NCI-H1930 (cell line): ENCODE measurements at places on chromosomes 6 and 20.

GRCh38 chr6:145705561-145705960 is 29.8 kb downstream of the EPM2A start:
- no peak for DNase-seq

- no peak for DNase-seq
Observed at GRCh38 chr6:170205534-170206316, 85.2 kb downstream of the DLL1 start.

DNA sequence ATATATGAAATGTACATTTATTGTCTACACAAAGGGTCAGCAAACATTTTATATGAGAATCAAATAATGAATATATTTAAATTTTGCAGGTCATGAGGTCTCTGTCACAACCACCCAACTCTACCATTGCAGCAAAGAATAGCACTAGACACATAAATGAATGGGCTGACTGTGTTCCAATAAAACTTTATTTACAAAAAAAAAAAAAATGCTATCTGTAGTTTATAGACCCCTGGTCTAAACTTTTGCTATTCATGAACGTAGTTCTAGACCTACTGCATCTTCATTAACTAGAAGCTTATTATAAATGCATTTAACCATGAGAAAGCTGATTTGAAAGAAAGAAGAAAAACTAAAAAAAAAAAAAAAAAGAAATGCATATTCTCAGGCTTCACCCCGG is 610.9 kb upstream of the AGPAT4 start:
- no peak for DNase-seq

- no peak for DNase-seq
Observed at GRCh38 chr6:52632011-52632410, 38.9 kb upstream of the TMEM14A start.

- no peak for DNase-seq
Observed at GRCh38 chr6:113120582-113121285, 736.4 kb upstream of the MARCKS start.

DNA sequence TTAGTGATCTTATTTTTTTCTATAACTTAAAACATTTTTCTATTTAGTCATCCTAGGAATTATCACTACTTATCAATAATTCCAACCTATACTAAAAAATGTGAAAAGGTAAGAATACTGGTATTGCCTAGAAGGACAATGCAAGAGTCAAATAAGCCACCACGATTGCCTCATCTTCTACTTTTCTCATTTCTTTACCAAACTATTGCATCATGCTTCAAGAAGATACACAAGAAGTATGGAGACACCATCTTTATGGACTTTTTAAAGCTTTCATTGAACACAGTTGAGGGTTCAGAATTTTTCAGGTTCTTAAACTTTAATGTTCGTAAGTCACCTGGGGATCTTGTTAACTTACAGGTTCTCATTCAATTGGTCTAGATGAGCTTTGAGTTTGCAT is 25.9 kb downstream of the ELOVL2 start:
- no peak for DNase-seq

- DNase-seq, result no peak
Observed at GRCh38 chr6:70616728-70617260, 50.1 kb downstream of the SDHAF4 start.

GRCh38 chr6:47743744-47744143 is 38.1 kb upstream of the OPN5 start:
- no peak for DNase-seq

DNA sequence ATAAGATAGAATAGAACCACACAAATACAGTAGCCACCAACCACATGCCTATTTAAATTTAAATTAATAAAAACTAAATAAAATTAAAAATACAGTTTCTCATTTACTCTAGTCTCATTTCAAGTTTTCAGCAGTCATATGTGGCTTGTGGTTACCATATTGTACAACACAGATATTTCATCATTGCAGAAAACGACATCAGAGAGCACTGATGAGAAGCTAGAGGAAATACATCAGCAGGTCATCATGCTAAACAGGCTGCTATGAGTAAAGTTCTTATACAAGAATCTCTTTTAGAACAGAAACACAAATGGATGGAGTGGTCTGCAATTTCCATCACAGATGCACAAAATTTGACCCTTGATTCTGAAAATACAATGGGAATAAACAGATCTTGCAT is 36.6 kb downstream of the TBC1D32 start:
- no peak for DNase-seq

DNA sequence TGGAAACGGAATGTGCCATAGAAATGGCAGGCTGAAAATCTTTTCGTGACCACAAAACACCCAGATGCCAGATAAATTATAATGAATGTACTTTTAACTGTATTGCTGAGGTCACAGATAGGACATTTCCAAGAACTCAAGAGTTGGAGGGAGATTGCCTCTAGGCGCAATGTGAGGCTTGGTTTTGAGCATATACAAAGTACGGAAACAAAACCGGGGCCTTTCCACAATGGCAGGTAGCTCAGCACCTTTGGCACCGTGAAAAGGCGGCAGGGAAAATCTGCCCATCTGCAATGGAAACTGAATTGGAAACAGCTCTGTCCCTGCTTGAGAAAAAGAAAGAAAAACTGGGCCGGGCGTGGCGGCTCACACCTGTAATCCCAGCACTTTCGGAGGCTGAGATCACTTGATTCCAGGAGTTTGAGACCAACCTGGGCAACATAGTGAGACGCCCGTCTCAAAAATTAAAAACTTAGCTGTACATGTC is 10.5 kb upstream of the C20orf144 start:
- no peak for DNase-seq

- no peak for DNase-seq
Observed at GRCh38 chr6:68901044-68901443, 266.0 kb downstream of the ADGRB3 start.

DNA sequence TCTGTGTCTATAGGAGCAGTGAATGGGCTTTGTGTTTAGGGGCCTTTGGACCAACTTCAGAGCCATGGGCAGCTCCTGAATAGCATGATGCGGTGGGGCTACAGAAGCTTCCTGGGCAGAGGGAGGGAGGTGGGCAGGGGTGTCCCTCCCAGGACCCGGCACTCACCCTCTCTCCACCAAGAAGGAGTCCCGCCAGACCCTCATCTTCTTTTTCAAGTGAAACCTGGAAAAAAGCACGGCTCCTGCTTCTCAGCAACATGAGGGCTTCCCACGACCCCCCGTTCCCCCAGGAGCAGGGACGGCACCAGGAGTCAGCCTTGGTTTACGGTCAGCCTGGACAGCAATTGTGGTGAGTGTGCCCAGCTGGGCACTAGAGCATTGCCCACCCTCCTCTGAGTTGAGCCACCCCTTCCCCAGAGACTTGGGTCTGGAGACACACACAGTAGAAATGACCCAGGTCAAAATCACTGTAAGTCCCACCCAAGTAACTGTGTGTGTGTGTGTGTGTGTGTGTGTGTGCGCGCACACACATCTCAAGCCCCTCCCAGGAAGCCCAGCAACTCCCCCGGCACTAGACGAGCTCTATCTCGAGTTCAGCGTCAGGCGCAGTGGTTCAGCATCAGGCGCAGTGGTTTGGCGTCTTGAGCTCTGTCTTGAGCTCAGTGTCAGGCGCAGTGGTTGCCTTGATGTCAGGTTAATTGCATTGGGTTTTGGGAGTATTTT is 108.2 kb downstream of the SULF2 start:
- no peak for DNase-seq

DNA sequence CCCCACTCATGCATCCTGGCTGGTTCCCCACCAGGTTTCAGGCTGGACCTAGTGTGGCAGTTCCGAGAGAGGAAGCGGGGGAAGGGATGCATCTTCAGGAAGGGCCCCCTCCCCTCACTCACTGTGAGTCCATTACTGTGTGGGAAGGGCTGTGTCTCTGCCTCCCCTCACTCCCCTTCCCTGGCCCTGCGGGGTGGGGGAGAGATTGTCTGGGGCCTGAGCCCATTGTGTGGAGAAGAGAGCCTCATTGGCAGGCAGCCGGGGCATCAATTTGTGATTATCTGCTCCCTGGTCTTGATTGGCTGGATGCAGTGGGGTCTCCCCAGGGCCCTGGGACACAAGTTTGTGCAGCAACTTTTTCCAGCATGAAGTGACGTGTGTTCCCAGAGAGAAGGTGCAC is 4.1 kb upstream of the MYT1 start:
- DNase-seq, result no peak
